Activated T-helper 1 cell treated with anti-CD3 and anti-CD28 coated beads, Interleukin-2, amount 50 U/mL, for 16 hours (primary cell): ENCODE measurements at places on chromosomes 12 and 14.

GRCh38 chr14:53875324-53875897, 81.2 kb downstream of the BMP4 start:
- no peak for DNase-seq

GRCh38 chr12:5318874-5319273, 113.0 kb upstream of the NTF3 start:
- DNase-seq = no peak

DNA sequence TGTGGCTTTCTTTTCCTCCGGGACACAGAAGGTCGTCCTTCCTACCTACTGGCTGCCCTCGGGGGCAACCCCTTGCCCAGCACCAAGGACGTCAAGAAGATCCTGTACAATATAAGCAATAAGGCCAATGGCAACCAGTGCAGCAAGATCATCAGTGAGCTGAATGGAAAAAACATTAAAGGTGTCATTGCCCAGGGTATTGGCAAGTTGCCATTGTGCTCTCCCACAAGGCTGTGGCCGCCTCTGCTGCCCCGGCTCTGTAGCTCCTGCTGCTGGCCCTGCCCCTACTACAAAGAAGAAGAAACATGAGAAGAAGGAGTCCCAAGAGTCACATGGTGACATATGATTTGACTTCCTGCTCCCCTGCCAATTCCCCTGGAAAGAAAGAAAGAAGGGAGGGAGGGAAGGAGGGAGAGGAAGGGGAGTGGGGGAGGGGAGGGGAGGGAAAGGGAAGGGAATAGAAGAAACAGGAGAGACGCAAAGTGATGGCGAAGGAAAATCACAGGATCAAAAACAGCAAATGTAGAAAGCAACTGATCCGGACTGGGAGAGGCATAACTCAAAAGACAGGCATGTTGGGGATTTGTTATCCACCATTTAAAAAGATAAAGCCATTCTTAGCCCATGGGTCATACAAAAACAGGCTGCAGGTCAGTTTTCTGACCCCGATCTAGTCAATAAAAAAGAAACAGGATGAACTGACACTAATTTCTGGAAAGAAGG, 61.3 kb upstream of the RESF1 start:
- no peak for DNase-seq

- DNase-seq = no peak
Observed at GRCh38 chr12:77089686-77090220, 24.4 kb upstream of the E2F7 start.

DNA sequence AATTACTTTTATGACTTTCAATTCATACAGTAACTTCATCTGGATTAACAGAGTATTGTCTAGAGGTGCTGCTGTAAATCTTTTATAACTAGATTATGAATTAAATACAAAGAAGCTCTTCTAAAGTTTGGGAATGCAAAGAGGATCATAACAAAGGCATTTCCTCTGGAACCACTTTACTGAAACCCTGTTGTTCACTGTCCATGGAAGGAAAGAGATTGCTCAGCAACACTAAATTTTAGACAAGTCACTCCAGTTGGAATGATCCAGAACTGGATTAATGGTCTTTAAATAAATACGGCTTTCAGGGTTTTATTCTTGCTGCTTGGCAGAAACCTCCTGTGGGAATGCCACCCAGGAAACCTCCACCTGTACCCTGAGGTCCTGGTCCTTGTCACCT, 250.6 kb downstream of the KSR2 start:
- DNase-seq = no peak

DNA sequence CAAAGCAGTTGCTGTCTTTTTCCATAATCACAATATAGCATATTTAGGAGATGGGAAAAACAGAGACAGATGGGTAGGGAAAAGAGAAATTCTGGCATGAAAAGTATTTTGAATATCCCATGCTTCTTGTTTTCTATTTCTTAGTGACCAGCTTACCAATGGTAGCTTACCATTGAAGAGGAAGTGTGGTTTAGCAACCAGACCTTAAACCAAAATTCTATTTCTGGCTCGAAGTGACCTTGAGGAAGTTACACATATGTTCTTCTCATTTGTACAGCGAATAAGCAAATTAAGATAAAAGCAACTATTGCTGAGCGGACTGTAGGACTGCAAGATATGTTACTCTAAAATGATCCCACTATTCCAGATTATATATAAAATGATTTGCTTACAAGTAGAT, 82.9 kb downstream of the FGD4 start:
- DNase-seq = no peak

DNA sequence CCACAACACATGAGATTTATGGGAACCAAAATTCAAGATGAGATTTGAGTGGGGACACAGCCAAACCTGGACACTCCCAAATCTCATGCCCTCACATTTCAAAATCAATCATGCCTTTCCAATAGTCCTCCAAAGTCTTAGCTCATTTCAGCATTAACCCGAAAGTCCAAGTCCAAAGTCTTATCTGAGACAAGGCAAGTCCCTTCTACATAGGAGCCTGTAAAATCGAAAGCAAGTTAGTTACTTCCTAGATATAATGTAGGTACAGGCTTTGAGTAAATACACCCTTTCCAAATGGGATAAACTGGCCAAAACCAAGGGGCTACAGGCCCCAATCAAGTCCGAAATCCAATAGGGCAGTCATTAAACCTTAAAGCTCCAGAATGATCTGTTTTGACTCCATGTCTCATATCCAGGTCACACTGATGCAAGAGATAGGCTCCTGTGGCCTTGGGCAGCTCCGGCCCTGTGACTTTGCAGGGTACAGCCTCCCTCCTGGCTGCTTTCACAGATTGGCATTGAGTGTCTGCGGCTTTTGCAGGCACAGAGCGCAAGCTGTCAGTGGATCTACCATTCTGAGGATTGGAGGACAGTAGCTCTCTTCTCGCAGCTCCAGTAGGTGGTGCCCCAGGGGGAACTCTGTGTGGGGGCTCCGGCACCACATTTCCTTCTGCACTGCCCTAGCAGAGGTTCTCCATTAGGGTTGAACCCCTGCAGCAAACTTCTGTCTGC, 60.1 kb downstream of the LRIG3 start:
- DNase-seq = no peak

- DNase-seq = no peak
Observed at GRCh38 chr12:2322554-2323120, 269.9 kb downstream of the CACNA1C start.

DNA sequence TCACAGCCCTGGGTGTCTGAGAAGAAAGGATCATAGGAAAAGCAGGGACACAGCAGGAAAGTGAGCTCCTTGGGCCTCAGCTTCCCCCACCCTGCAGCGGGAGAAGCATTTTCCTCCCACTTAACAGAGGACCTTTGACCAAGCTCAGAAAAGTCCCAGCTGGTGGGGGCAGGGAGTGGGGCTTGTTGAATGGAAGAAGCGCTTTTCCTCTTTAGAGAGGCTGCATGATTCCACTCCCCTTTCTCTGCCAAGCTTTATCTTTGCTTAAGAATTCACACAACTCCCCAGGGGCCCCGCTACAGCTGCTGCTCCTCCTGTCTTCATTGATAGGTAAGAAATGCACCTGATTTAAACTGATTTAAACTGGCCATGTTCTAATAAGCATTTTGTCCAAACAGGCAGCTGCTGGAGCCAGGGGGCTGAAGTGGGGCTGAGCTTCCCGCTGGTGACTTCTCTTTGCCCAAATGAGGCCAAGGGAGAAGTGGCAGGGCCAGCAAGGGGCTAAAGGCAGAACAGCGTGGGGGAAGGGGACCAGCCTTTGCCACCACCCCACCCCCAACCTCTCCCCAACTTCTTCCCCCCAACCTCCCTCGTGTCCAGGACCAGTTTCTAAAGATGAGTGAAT, 1.7 kb upstream of the PAPLN start:
- DNase-seq = no peak

DNA sequence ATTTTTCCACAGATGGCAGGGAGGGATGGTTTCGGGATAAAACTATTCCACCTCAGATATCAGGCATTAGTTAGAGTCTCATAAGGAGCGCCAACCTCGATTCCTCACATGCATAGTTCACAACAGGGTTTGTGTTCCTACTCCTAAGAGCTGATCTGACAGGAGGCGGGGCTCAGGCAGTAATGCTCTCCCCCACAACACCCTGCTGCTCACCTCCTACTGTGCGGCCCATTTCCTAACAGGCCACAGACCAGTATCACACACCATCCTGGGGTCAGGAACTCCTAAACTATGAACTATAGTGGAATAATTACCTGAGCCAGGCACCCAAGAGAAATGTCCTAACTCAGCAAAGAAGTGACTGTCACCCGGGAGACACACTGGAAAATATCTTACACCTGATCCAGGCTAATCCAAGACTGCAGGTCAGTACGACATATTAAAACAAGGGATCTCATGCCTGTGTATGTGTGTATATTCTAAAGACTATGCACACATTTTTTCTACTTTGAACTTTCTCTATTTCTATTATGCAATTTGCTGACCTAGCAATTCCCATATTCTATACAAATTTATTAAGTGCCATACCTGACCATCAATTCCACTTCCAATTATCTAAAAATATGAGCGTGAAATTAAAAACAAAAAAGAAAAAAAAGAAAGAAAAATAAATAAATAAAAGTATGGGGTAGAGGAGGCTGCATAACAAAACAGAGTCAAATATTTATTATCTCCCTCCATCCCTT, 4.7 kb downstream of the NAA25 start:
- DNase-seq = no peak

GRCh38 chr12:120358412-120359100, 10.4 kb downstream of the MSI1 start:
- no peak for DNase-seq

DNA sequence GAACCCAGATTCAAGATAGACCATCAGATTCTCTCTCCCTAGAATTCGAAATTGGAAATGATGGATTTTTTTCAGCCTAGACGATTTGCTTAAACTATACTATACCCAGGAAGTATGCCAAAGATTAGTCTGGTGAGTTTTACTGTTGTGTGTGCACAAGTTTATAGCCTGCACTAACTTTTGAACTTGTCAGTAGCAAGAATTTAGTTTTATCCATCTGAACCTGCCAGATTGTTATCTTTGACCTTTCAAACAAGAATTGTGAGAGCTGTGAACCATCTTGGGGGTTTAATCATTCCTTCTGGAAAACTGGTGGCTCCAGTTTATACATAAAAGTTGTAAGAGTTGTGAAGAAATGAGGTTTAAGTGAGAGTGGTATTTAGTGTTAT, 243.5 kb upstream of the DAAM1 start:
- no peak for DNase-seq

- DNase-seq = no peak
Observed at GRCh38 chr12:64633940-64634337, 23.6 kb downstream of the RASSF3 start.

DNA sequence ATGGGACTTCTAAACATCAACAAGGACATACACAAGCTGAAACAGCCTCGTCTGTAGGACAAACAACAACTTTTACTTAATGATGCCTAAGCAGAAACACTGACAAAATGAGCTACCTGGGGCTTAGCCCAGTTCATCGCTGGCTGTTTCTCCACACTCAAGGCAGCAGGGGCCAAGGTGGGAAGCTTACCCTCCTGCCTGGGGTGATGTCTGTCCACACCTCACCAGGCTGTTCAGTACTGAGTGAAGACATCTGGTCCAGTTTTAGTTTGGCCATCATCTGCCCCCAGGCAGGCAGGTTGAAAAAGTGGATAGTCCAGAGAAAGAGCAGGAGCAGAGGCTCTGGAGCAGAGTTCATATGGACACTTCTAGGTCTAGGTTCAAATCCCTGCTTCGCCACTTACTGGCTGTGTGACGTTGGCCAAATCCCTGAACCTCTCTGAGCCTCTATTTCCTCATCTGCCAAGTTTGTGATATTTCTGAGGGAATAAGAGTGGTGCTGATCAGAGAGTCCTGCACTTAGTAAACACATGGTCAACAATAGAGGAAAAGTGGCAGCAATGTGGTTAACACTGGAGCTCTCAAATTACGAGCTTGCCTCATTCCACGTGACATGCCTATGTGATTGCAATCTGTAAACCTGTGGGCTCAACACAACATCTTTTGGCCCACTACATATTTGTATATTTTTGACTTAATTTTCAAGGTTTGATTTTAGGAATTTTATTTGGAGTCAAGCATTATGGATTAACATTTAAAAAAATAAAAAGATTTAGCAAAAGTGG, 720.1 kb upstream of the TMEM132C start:
- no peak for DNase-seq

GRCh38 chr12:104973250-104973649, 12.9 kb upstream of the NOPCHAP1 start:
- no peak for DNase-seq

- peak; percentile 43 for DNase-seq
Observed at GRCh38 chr12:120439646-120440247, 1.8 kb downstream of the COX6A1 start.

GRCh38 chr12:95416111-95416636, 57.8 kb upstream of the METAP2 start:
- DNase-seq = no peak

DNA sequence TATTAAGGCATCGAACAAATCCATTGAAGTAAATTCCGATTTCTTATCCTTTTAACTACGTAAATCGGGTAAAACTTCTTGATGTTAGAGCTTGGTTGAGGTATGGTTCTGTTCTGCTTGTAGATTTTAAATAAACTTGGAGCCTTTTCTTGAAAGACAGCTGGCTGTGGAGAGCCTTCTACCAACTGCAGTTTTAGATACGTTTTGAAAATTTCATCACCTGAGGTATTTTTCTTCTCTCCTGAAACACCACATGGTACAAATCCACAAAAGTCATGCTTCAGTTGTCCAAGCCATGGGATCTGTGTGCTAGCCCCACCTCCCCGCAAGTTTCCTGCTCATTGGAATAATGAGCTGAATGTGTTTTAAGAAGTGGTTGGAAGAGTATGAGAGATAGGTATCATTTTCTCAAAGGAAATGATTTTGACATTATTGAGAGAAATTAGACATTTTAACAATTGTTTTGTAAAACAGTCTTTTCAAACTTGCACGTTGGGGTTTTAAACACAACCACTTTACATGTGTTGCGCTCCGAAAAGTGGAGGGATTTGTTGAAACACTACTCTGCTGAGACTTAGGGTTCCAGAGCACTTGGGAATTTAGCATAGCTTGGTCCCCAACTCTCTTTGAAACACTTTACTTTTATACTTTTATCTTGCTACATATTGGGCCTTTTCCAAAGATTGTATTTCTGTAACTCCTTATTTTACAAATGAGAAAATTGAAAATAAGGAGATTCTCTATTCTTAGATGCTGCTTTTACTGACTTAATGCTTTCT, 1.4 kb downstream of the PPM1A start:
- no peak for DNase-seq

- no peak for DNase-seq
Observed at GRCh38 chr12:100187857-100188519, 12.6 kb upstream of the ACTR6 start.

DNA sequence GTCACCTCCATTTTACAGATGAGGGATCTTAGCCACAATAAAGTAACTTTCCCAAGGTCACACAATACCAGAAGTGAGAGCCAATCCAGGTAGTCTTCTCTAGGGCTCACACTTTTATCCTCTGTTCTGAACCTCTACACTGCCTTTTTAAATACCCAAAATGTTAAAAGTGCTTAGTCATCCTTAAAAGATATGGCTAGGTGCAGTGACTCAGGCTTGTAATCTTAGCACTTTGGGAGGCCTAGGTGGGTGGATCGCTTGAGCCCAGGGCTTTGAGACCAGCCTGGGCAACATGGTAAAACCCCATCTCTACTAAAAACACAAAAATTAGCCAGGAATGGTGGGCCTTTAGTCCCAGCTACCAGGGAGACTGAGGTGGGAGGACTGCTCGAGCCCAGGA, 104.1 kb upstream of the PPP4R3A start:
- DNase-seq = no peak
